ENCODE measurements at places on chromosomes 11 and 22.
A peak's percentile ranks its signal among the peaks of the same experiment; 100 is the strongest.

DNA sequence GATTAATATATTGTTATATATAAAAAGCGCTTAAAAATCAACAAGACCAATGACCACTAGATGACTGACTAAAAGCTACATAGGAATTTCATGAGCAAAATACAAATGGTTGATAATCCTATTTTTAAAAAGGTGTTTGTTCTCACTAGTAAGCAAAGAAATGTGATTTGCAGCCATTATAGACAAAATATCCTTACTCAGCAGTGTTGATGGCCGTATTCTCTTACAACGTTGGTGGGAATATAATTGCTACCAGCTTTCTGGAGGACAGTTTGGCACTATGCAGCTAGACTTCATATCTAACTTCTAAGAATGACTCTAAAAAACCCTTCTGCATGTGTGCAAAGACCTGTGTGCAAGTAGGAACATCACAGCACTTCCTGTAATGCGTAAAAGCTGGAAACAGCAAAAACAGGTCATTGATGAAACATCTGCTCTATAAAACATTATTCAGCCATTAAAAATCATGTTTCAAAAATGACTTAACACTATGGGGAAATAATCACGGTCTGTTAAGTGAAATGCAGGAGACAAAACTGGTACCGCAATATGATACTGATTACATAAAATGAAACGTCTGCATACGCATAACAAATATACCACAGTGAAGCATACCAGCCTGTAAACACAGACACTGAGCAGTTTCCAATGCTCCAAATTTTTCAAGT is 70.1 kb upstream of the LINC01488 start:
- DNase-seq = no peak

- no peak for DNase-seq
Observed at GRCh38 chr22:19816372-19817119, 38.1 kb downstream of the GNB1L start.

- DNase-seq = no peak
Observed at GRCh38 chr22:27213766-27214581, 556.6 kb downstream of the MIAT start.

GRCh38 chr22:31287818-31288495 is 4.3 kb downstream of the PIK3IP1 start:
- peak; percentile 12 for DNase-seq

GRCh38 chr11:129222158-129222557 is 30.0 kb upstream of the ARHGAP32 start:
- no peak for DNase-seq

GRCh38 chr22:45832959-45833580 is 143.9 kb downstream of the WNT7B start:
- no peak for DNase-seq

GRCh38 chr11:128315933-128316332 is 271.4 kb downstream of the ETS1 start:
- DNase-seq = peak; percentile 72

GRCh38 chr11:14413307-14414069 is 54.5 kb upstream of the RRAS2 start:
- peak; percentile 80 for DNase-seq

- no peak for DNase-seq
Observed at GRCh38 chr11:36792996-36793914, 195.2 kb upstream of the RAG2 start.

GRCh38 chr11:63667995-63668795 is 3.0 kb downstream of the ATL3 start:
- DNase-seq = no peak

DNA sequence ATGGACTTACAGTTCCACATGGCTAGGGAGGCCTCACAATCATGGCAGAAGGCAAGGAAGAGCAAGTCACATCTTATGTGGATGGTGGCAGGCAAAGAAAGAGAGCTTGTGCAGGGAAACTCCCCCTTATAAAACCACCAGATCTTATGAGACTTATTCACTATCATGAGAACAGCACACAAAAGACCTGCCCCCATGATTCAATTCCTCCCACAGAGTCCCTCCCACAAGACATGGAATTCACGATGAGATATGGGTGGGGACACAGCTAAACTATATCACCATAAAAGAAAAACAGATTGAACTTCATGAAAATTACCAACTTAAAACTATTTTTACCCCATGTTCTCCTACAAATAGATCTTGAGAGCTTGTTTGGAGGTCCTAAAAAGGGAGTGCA is 19.6 kb downstream of the ENTHD1 start:
- DNase-seq = peak; percentile 79

DNA sequence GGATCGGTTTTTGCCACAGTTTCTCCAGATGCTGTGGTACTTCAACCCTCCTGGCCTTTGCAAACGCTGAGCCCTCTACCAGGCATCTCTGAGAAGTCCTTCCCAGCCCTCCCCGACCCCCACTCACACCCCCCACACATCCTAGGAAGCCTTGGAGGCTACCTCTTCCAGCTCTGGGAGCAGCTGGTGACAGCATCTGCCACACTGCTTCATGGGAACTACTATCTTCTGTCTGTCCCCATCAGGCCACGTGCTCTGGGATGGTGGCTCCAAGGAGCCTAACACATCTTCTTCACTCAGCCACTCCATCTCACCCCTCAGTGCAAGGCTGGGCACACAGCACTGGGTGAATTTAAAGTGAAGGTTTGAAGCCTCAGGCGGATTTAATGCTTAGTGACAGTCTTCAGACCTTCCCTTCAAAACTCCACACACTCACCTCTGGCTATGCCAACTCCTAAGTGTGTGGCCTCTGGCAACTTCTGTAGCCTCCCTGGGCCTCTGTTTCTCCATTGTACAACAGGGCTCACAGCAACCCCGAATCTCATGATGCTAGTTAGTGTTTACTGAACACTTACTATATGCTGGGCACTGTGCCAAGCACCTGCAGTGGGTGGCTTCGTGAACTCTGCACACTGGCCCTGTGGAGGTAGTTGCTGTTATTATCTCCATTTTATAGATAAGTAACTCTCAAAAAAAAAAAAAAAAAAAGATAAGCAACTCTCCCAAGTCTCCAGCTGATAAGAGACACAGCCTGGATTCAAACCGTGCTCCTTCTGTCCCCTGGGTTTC is 7.3 kb upstream of the TP53I11 start:
- no peak for DNase-seq
